ENCODE measurements at places on chromosomes 1 and 21.

DNA sequence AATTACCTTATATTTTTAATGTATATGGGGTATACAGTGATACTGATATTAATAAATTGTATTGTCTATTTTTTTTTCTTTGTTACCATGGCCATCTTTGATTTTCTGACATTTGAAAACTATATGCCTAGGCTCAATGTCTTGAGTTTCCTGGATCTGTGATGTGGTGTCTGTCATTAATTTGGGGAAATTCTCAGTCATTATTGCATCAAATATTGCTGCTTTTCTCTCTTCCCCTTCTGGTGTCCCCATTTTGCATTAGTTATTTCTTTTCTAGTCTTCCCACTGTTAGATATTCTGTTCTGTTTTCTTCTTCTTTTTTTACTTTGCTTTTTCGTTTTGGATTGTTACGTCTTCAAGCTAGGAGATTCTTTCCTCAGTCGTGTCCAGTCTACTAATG, 33.8 kb downstream of the ZBTB40 start:
- DNase-seq, result no peak

DNA sequence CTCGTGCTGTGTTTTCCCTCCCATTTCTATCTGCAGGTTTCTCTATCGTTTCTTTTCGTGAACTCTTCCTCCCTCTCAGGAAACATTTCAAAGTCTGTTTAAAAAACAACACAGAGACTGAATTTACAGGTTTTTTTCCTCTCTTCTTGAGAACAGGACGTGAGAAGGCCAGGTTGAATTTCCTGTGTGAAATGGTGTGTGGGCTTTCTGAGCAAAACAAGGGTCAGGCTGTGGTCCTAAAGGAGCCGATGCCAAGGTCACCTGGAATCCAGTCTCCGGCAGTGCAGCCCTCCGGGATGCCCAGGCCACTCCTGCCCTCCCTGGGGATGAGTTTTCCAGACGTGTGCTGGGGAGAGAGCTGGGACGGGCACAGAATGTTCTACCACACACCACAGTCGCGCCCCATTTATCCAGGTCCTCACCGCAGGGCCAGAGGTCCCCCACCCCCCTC, 62.7 kb upstream of the RUNX3 start:
- DNase-seq, result no peak

GRCh38 chr1:24999426-24999825, 69.3 kb upstream of the RUNX3 start:
- DNase-seq, result no peak

DNA sequence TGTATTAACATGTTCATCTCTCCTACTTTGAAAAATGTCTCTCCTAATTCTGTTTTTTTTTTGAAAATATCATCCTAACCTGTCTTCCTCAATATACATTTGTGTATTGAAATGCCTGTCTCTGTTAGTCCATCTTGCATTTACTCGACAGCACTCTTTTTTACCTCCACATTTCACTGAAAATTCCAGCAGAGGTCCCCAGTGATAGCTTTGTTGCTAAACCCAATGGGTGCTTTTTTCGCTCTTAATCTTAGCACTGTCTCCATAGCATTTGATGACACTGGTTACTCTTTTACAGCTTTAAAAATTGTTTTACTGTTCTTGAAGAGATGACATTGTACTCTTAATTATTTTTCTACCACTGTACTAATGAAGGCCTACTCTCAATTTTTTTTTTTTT, 10.8 kb downstream of the OSBPL9 start:
- DNase-seq, result no peak

- DNase-seq, result no peak
Observed at GRCh38 chr1:109386054-109386717, 11.5 kb downstream of the SORT1 start.

- DNase-seq, result no peak
Observed at GRCh38 chr1:158089925-158090637, 90.6 kb upstream of the CD1D start.

- no peak for DNase-seq
Observed at GRCh38 chr1:228152097-228152917, 2.6 kb downstream of the GJC2 start.

GRCh38 chr1:107262467-107263286, 121.8 kb downstream of the NTNG1 start:
- no peak for DNase-seq

- no peak for DNase-seq
Observed at GRCh38 chr1:58724483-58724882, 24.6 kb upstream of the MYSM1 start.

DNA sequence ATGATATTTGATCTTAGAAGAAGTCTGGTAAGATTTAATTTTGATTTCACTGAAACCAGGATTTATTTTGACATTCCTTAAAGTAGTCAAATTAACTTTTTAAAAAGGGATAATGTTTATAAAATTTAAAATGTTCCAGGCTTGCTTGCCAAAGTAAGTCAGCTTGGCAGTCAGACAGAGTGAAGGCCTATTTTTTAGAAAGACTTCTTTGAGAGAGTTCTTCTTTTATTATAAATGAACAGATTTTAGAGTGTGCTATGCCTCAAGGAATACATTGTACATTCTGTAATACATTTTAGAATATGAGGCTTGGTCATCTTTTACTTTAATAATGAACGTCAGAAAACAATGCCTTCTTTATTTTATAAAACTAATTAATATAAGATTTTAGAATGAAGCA, 138.7 kb downstream of the DISP1 start:
- no peak for DNase-seq

GRCh38 chr1:172616195-172616594, 42.7 kb upstream of the FASLG start:
- DNase-seq, result no peak

DNA sequence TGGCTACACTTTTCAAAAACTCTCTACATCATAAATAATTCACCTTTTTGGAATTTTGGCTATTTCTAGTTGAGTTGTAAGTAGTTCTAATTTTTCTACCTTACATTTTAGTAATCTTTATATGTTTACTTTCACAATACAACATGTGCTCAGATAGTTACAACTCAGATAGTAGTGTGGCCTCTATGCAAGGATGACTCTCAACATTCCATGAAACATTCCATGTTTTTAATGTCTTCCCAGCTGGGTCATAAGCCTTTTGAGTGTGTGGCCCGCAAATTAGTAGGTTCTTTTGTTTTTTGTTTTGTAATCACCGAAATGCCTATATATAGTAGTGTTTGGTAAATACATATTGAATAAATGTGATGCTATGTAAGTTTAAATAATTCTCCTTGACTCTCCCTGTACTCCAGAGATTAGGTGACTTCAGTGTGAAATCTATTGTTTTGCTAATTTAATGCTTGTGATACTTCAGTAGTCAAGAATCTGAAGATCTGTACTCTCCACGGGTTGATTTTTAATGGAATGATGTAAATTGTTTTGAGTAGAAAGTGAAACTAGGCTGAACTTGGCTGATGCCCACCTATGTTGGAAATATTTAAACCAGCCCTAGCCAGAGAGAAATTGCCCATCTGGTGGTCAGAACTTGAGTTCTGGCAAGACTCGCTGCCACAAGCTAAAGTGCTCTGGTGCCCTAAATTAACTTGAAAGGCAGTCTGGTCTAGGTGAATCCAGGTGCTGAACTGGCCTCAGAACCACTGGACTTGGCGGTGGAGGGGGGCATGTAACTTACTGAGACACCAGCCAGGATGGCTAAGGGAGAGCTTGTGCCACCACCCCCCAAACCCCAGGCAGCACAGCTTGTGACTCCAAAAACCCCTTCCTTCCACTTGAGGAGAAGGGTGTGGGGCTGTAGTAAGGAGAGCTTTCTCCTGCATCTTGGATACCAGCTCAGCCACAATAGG, 165.6 kb downstream of the USP25 start:
- no peak for DNase-seq

DNA sequence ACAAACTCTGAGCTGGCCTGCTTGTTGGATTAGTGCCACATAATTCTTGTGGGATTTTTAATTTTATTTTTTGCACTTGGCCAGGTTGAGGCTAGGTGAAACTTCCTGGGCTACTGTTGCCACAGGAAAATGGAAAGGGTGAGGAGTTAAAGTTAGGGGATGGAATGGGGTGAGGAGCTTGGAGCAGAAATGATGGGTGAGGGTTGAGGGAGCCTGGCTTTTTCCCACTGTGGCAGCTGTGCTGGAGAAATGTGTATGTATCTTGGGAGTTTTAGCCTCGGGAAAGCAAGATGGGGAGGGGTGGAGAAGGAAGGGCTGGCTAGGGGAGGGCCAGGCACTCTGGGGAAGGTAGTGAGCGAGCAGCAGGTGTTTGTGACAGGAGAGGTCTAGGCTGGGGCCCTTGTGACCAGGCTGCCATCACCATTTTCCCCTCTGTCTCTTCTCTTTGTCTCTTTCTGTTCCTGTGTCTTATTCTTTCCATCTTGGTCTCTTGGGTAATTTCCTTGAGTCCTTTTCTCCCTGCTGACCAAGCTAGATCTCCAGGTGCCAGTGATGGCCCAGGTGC, 2.0 kb downstream of the ZNF687 start:
- no peak for DNase-seq

DNA sequence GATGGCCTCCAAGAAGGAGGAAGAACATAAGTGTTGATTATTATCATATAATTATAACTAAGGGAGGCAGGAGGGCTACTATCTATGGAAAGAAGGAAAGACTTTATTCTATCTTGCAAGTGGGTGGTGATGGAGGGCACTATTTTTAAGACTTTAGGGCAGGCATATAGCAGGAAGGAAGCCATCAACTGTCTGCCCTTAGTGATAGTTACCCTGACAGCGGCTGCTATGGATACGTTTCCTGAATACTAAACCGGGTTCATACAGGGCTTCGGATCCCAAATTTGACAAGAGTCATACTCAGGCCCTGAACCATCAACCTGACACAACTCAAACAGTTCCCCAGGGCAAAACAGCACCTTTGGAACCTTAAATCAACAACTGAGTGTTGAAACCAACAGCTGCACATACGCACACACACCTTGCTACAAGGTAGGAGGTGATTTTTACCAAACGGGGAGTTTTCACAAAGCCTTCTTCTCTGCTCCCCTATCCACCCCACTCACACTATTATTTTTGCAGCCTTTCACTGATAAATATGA, 397.2 kb downstream of the OMA1 start:
- no peak for DNase-seq

GRCh38 chr1:19029191-19030085, 73.0 kb upstream of the IFFO2 start:
- no peak for DNase-seq

GRCh38 chr1:95012389-95012788, 60.4 kb downstream of the ALG14 start:
- DNase-seq, result no peak

- DNase-seq, result no peak
Observed at GRCh38 chr1:115815694-115816093, 25.2 kb downstream of the NHLH2 start.

DNA sequence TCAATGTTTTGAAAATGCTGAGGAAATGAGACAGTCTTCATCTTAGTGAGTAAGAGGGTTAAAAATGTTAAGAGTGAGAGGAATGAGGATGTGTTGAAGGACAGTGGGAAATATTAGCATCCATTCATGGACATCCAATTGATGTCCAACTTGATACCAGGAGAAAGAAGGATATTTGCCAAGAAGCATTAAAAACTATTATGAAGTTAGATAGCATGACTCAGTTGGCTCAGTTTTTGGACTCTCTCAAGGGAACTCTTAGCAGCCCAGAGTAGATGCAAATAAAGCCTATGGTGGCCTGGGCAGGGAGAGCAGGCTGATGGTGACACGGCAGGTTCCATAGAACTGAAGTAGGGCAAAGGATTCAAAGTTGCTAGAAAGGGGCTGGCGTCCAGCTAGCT, 171.0 kb downstream of the ZZZ3 start:
- DNase-seq, result no peak

- DNase-seq, result no peak
Observed at GRCh38 chr21:25331286-25331685, 276.0 kb downstream of the MRPL39 start.

DNA sequence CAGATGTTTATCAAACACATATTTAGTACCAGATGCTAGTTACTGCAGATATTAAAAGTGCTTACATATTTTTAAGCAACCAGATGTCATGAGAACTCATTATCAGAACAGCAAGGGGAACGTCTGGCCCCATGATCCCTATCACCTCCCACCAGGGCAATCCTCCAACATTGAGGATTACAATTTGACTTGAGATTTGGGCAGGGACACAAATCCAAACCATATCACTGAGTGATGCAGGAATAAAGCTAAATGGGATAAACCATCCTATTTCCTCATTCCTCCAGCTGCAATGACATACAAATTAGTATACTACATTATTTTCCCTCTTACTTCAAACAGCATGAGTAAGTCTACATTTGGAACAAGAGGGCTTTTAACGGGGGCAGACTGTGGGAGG, 3.1 kb upstream of the KCNK2 start:
- DNase-seq, result no peak

DNA sequence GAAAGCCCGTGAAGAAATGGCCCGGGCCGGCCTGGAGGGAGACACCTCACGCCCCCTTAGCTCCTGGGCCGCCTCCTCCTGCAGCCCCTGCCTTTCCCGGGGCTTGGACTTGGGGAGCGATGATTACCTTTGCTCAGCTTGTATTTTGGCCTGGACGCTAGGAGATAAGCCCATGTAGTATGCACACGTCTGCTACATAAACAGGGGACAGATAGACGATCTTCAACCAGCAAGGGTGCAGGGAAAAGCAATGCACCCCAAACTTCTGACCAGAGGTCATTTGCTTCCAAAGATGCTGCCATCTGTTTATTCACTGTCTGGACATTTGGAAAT, 936 bp downstream of the TP73 start:
- DNase-seq, result no peak

DNA sequence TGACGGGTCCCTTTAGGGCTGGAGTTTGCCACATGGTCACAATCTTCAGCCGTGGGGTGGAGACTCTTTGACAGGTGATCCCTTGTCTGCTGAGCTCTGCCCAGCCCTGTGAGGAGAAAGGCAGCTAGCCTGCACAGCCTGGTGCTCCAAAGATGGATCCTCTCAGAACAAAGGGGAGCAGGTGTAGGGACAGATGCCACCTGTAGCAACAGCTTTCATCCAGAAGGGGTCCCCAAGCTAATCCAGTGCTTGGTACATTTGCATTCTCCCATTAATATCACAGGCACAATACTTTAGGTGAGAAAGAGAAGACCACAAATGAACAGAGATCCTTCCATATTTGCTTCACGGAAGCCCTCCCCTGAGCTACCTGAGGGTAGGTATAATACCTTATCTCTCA, 93.2 kb downstream of the CCDC185 start:
- DNase-seq, result no peak

DNA sequence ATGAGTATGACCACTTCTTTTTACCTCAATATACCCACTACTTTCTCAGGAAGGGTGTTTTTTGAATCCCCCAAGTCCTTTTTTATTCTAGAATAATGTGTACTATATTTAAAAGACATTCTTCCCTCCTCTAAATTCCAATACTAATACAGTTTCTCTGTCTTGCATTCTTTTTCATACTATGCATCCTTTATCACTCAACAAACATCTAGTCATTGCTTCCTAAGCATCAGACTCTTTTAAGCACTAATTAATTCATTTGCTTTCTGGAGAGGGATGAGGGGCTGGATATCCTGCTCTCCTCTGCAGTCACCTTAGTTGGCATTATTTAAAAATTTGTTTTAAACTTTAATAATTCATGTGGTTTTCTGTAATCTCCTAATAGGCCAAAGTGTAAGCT, 838.8 kb downstream of the KCNT2 start:
- no peak for DNase-seq

All from posterior cingulate gyrus (tissue), 11 donors.